Right atrium auricular region (tissue), 2 donors: ENCODE measurements at places on chromosomes 3 and 15.

- DNase-seq, result no peak
Observed at GRCh38 chr3:11356269-11356668, 84.1 kb downstream of the ATG7 start.

DNA sequence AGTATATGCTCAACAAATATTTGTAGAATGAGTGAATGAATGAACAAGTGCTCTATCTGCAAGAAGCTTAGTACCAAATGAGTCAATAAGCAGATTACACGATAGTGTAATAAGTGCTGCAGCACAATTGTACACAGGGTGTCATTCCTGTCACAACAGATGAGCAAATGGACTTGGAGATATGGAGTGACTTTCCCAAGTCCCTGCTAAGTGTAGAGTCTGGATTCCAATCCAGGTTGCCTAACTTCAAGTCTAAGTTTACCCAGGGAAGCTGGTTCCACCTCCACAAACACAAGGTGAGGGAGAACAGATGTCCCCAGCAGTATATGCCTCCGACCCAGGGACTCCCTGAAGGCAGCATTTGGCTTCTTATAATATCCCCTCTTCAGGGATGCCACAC lies 77.7 kb upstream of the RAD18 start:
- no peak for DNase-seq

DNA sequence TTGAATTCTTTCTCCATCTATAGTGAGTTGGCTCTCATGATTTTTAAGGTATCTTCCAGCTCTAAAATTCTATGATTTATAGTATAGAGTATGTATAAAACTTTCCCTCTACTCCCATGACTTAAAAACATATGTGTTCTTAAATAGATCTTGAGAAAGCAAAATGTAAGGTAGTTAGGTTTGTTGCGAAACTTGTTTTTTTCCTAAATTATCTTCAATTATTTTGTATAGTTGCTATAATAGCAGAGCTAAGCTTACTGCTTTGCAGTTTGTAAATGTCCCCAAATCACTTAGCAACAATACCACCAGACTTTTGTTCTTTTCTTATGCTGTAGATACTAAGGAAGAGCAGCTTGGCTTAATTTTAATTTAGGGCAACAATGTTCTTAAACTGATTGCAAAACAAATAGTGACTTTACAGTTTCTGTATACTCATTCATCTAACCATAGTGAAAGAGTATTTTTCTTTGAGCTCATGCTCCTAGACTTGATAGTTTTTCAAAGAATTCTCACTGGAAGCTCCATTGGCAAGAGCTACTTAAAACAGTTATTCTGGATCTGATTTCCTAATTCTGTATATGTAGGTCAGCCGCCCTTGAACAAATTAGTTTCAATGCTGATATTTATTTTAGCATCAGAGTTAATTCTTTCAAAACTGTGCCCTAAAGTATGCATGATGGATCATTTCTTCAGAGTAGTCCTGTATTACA lies 61.2 kb downstream of the LYSMD4 start:
- DNase-seq, result no peak

GRCh38 chr3:52118156-52118875 lies 35.9 kb downstream of the POC1A start:
- DNase-seq, result no peak

GRCh38 chr3:67661089-67661488 lies 6.7 kb upstream of the SUCLG2 start:
- DNase-seq, result no peak

DNA sequence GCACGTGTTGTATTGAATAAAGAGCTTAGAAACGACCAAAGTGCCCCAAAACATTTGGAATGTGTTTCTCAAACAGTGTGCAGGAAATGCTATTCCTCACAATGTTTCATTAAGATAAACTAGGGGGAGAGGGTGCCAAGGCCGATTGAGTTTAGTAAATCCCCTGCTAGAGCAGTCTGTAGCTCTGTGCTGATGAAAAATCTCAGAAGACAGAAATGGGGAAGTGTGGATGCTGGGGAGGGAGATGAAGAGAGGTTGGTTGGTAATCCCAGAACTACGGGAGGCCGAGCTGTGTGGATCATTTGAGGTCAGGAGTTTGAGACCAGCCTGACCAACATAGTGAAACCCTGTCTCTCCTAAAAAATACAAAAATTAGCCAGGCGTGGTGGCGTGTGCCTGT lies 121.2 kb downstream of the FOXB1 start:
- DNase-seq, result no peak

GRCh38 chr3:170324962-170325361 lies 32.6 kb upstream of the SKIL start:
- DNase-seq, result no peak
